ENCODE measurements at places on chromosomes 7 and 10.

- H3K4me1 ChIP-seq: peaks cover 12% of the 10 kb centered on the region
- H3K4me3 ChIP-seq: no peak overlapping the region
- H3K36me3 ChIP-seq: peaks cover 42% of the 10 kb centered on the region
- no peaks in the 10 kb centered on the region for H3K27me3 ChIP-seq
- H3K27ac ChIP-seq: no peak overlapping the region
- no peak for ATAC-seq
These were observed 83.6 kb downstream of the ZNF277 start for GRCh38 chr7:112290065-112290464.

- H3K4me1 ChIP-seq: no peaks in the 10 kb centered on the region
- no peak overlapping the region for H3K4me3 ChIP-seq
- H3K27ac ChIP-seq: no peak overlapping the region
- no peaks in the 10 kb centered on the region for H3K36me3 ChIP-seq
- no peak for ATAC-seq
- H3K27me3 ChIP-seq: peaks cover 26% of the 10 kb centered on the region
These were observed 80.0 kb upstream of the NPVF start for GRCh38 chr7:25308246-25308645.

- H3K27me3 ChIP-seq: no peaks in the 10 kb centered on the region
- no peak overlapping the region for H3K4me3 ChIP-seq
- ATAC-seq: no peak
- H3K36me3 ChIP-seq: peaks cover 63% of the 10 kb centered on the region
These were observed 270.1 kb upstream of the FZD1 start for GRCh38 chr7:90994121-90994520.

- H3K36me3 ChIP-seq: no peaks in the 10 kb centered on the region
- peaks cover 11% of the 10 kb centered on the region for H3K4me1 ChIP-seq
- H3K4me3 ChIP-seq: no peak overlapping the region
- peaks cover 68% of the 10 kb centered on the region for H3K27me3 ChIP-seq
These were observed 27.5 kb downstream of the MICALL2 start for GRCh38 chr7:1431634-1432380.

DNA sequence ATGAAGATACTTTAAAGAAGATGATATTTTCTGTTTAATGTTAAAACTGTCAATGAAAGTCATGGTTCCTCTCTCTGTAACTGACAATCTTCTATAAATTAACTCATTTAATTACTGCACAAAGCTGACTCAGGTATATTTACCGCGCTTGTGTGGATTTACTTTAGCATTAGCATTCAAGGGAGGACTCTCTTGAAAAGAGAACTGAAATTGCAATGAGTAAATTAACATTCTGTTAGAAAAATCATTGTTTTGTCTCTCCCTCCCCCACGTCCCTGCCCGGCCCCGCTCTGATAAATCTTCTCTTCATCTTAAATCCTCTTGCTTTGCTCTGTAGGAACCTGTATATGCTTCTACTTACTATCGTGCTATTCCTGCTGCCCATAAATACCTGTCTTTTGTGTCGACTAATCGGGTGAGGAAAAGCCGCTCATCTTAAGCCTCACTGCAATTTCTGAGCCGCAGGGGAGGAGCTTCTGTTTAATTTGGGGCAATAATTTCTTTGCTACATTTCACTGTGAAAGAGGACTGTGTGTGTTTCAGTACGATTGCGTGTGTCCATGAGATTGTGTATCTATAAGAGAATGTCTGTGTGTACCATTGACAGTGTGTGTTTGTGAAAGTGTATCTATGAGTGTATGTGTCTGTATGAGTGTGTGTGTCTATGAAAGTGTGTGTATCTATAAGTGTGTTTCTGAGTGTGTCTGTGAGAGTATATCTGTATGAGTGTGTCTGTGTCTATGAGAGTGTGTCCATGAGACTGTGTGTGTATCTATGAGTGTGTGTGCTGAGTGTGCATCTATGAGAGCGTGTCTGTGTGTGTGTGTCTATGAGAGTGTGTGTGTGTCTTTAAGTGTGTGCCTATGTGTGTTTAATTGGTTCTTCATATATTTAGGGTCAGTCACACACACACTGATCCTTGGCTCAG, 46.5 kb upstream of the LYZL2 start:
- H3K27me3 ChIP-seq: peaks cover 39% of the 10 kb centered on the region
- no peak for ATAC-seq
- peaks cover 6% of the 10 kb centered on the region for H3K36me3 ChIP-seq
- no peak overlapping the region for H3K27ac ChIP-seq

- peaks cover 12% of the 10 kb centered on the region for H3K4me1 ChIP-seq
- no peak overlapping the region for H3K4me3 ChIP-seq
- no peaks in the 10 kb centered on the region for H3K27me3 ChIP-seq
- no peak for ATAC-seq
- H3K36me3 ChIP-seq: peaks cover 40% of the 10 kb centered on the region
- H3K27ac ChIP-seq: no peak overlapping the region
These were observed 184.5 kb downstream of the ADK start for GRCh38 chr10:74335501-74335900.

DNA sequence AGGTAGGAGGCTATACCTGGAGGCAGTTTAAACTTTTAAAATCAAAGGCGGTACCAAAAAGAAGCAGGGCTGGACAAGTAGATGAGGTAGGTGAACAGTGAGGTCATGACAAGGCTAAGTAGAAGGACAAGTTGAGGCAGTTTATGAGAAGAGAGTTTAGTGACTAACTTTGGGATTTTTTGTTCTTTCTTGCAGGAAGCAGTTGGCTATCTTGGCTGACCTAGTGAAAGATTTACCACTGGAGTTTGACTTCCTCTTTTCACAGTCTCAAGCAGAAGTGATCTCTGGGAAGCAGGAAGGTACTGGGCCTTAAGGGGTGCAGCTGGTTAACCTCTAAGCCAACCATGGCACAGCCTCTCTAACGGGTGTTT, 26.3 kb downstream of the ENTPD7 start:
- H3K4me1 ChIP-seq: peaks cover 14% of the 10 kb centered on the region
- H3K36me3 ChIP-seq: peaks cover 18% of the 10 kb centered on the region
- peak; percentile 61 for ATAC-seq
- peak overlapping the region; percentile 16 for H3K27ac ChIP-seq
- no peak overlapping the region for H3K4me3 ChIP-seq

GRCh38 chr10:87038786-87039185, 18.7 kb downstream of the FAM25A start:
- H3K4me3 ChIP-seq: no peak overlapping the region
- no peak overlapping the region for H3K27ac ChIP-seq
- no peaks in the 10 kb centered on the region for H3K4me1 ChIP-seq

- no peaks in the 10 kb centered on the region for H3K4me1 ChIP-seq
- peaks cover 19% of the 10 kb centered on the region for H3K27me3 ChIP-seq
- H3K36me3 ChIP-seq: no peaks in the 10 kb centered on the region
- no peak overlapping the region for H3K27ac ChIP-seq
These were observed 20.1 kb upstream of the ATXN7L1 start for GRCh38 chr7:105896407-105896911.

- H3K36me3 ChIP-seq: no peaks in the 10 kb centered on the region
- H3K27ac ChIP-seq: no peak overlapping the region
- H3K27me3 ChIP-seq: peaks cover 88% of the 10 kb centered on the region
- H3K4me1 ChIP-seq: peaks cover 22% of the 10 kb centered on the region
- H3K4me3 ChIP-seq: no peak overlapping the region
These were observed 65.8 kb downstream of the DIP2C start for GRCh38 chr10:623477-624311.

- H3K27ac ChIP-seq: no peak overlapping the region
- ATAC-seq: no peak
- H3K4me3 ChIP-seq: no peak overlapping the region
- H3K36me3 ChIP-seq: no peaks in the 10 kb centered on the region
- peaks cover 6% of the 10 kb centered on the region for H3K4me1 ChIP-seq
- peaks cover 72% of the 10 kb centered on the region for H3K27me3 ChIP-seq
These were observed 26.9 kb upstream of the TRIM56 start for GRCh38 chr7:101058355-101058754.

GRCh38 chr7:113256883-113257531, 138.7 kb upstream of the SMIM30 start:
- no peaks in the 10 kb centered on the region for H3K36me3 ChIP-seq
- ATAC-seq: no peak
- peaks cover 6% of the 10 kb centered on the region for H3K4me1 ChIP-seq
- no peak overlapping the region for H3K4me3 ChIP-seq
- no peaks in the 10 kb centered on the region for H3K27me3 ChIP-seq
- H3K27ac ChIP-seq: no peak overlapping the region

DNA sequence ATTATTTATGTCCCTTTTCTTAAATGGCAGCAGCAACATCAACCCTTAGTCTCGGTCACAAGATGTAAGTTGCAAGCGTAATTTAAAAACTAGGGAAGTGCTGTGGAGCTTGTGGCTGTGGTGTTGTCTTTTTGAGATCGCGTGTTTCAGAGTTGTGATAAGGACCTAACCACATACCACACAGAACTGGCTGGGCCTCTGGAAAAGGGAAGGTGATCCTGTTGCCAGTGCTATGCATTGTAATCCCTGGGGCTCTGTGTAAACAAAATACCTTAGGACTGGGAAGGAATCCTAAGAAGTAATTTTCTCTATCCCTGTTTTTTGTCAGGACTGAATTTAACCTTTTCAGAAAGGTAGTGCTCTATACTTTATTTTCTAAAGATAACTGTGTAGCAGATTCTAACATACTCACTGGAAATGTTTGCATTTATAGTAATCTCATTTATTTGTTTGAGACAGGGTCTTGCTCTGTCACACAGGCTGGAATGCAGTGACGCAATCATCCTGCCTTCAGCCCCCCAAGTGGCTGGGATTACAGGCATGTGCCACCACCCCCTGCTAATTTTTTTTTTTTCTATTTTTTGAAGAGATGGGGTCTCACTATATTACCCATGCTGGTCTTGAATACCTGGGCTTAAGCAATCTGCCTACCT, 60.4 kb downstream of the INPP5F start:
- no peak for ATAC-seq
- no peak overlapping the region for H3K4me3 ChIP-seq
- H3K36me3 ChIP-seq: peaks cover 58% of the 10 kb centered on the region
- H3K27ac ChIP-seq: no peak overlapping the region

DNA sequence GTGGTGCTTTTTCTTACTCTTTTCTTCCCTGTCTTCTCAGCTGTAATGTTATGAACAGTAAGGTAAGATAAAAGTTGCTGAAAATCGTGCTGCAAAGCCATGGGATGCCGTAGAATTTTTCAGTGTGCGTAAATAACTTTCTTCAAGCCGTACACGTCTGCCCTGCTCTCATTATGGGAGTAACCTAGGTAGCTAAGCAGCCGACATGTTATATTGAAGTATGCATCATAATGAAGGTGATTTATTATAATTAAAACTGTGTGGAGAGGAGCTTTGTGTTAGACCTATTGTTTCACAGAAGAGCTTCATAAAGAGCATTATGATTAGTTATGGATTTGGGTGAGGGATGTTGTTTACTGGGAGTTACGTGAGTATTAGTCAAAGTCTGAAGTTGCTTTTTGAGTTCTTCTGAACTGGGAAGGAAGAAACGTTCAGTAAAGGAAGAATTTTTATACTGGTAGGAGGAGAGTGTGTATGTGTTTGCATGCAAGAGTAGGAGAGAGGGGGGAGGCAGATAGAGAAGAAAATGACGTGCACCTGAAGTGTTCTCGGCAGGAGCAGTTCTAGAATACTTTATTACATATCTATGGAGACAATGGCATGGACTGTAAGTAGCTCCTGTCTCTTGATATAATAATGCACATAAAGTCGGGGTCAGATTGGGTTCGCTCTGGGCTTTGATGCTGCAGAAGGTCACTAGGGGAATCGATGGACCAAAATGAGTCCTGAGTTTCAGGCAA, 56.3 kb downstream of the POU6F2 start:
- H3K27ac ChIP-seq: no peak overlapping the region
- H3K36me3 ChIP-seq: no peaks in the 10 kb centered on the region
- no peak for ATAC-seq
- H3K4me3 ChIP-seq: no peak overlapping the region

DNA sequence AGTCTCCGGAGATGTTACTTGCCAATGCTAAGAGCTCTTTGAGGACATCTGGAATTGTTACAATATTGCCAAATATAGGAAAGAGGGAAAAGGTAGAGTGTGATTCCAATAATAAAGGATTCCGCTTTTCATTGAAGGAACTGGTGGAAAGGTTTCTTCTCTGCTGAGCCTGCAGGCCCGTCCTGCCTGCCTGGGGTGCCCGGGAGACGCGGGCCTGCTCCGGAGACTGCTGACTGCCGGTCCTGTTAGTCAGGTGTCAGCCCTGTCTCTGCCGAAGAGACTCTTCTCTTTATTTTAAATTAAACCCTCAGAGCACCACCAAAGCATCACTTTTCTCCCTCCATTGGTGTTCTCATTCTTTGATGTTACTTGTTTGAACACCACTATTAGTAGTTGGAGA, 2.2 kb downstream of the EGFR start:
- ATAC-seq: no peak
- H3K27me3 ChIP-seq: peaks cover 44% of the 10 kb centered on the region
- H3K27ac ChIP-seq: no peak overlapping the region
- H3K36me3 ChIP-seq: no peaks in the 10 kb centered on the region
- H3K4me1 ChIP-seq: no peaks in the 10 kb centered on the region

DNA sequence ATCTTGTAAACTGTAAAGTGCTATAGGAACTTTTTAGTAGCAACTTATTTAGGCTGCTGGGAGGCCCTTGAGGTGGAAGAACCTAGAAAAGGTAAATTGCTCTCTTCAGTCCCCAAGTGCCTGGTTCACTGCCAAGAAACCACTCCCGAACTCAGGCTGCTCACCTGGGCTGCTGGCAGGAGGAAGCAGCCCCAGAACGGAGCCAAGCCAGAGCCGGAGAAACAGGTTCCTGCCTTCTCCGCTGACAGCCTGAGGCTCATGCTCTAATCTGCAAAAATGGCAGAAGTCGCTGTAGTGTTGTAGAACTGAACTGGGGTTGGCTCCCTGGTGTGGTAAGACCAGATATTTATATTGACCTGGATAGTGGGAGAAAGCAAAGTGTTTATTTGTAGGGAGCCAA, 136.0 kb downstream of the CUL2 start:
- H3K4me1 ChIP-seq: no peaks in the 10 kb centered on the region
- no peak for ATAC-seq
- no peak overlapping the region for H3K4me3 ChIP-seq
- no peaks in the 10 kb centered on the region for H3K36me3 ChIP-seq
- no peaks in the 10 kb centered on the region for H3K27me3 ChIP-seq

DNA sequence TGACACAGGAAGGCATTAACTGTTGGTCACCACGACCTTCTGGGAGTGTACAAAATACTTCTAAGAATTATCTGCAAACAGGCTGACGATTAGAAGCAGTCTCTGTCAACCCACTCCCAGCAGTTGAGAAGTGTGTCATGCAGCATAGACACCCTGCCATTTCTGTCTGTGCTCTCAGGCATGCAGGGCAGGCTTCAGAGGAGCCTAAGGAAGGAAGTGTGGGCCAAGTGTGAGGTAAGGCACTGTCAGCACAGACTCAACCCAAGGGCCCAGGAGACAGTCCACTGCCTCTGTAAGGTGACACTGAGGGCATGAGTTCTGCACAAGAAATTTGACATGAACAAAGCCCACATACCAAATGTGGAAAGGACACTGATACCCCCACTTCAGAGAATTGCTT, 109.0 kb upstream of the VIPR2 start:
- ATAC-seq: no peak
- peaks cover 9% of the 10 kb centered on the region for H3K27me3 ChIP-seq
- no peaks in the 10 kb centered on the region for H3K4me1 ChIP-seq
- H3K4me3 ChIP-seq: no peak overlapping the region
- no peaks in the 10 kb centered on the region for H3K36me3 ChIP-seq

GRCh38 chr10:102090772-102091171, 25.6 kb downstream of the HPS6 start:
- ATAC-seq: no peak
- no peaks in the 10 kb centered on the region for H3K4me1 ChIP-seq
- H3K27me3 ChIP-seq: no peaks in the 10 kb centered on the region
- peaks cover 9% of the 10 kb centered on the region for H3K36me3 ChIP-seq
- H3K27ac ChIP-seq: no peak overlapping the region
- H3K4me3 ChIP-seq: no peak overlapping the region

Data from stimulated activated memory B cell treated with anti-CD40 and anti-IgM and Interleukin-4, amounts not matched to agents 10 μg/mL and 1 μg/mL and 100 μg/mL, for 72 hours (primary cell).